ENCODE measurements at places on chromosomes 2 and 18. TPM values are rescaled to one million over a fixed set of nuclear protein-coding genes. Genes with fewer than 3 reads are reported as not detected.

The PLCL1 gene
- total RNA-seq = not detected

The STARD7 gene
- 206 TPM for total RNA-seq

The WNT10A gene
- 11.4 TPM for total RNA-seq

The RIT2 gene
- not detected for total RNA-seq

The AMER3 gene
- not detected for total RNA-seq

The ANKRD53 gene
- total RNA-seq = not detected

The PTPRM gene
- not detected for total RNA-seq

The TCF23 gene
- total RNA-seq = not detected

The RAX gene
- total RNA-seq = not detected

The REG3A gene
- total RNA-seq = not detected

The DLX1 gene
- not detected for total RNA-seq

The SYT4 gene
- total RNA-seq = not detected

The CAVIN2 gene
- not detected for total RNA-seq

The CRYGA gene
- not detected for total RNA-seq

The FSIP2 gene
- total RNA-seq = not detected

The C2orf72 gene
- total RNA-seq = not detected

The HOXD9 gene
- total RNA-seq = not detected

The LCT gene
- total RNA-seq = 0.09 TPM

The UGT1A4 gene
- total RNA-seq = not detected

The PLA2R1 gene
- total RNA-seq = not detected

The L3MBTL4 gene
- not detected for total RNA-seq
